ENCODE measurements at places on chromosomes 4 and X. TPM values are rescaled to one million over a fixed set of nuclear protein-coding genes. Genes with fewer than 3 reads are reported as not detected.

GRCh38 chr4:30756553-30756952 is 36.4 kb downstream of the PCDH7 start:
- no peak for DNase-seq
- H3K27ac ChIP-seq = no peak overlapping the region

- H3K27me3 ChIP-seq = no peaks in the 10 kb centered on the region
- no peak overlapping the region for H3K27ac ChIP-seq
- H3K4me1 ChIP-seq = no peaks in the 10 kb centered on the region
- no peak for DNase-seq
Measured at GRCh38 chr4:136805617-136806016, 726.7 kb downstream of the PCDH18 start.

Gene GAGE12H
- not detected for total RNA-seq

DNA sequence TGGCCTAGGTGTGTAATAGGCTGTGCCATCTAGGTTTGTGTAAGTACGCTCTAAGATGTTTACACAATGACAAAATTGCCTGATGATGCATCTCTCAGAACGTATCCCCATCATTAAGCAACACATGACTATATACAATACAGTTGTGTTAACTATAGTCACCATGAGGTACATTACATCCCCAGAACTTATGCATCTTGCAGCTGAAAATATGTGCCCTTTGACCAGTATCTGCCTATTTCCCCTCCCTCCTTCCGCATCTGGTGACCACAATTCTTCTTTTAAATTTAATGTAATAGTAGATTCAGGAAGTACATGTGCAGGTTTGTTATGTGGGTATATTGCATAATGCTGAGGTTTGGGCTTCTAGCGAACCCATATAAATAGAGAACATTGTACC is 239.8 kb upstream of the IL1RAPL1 start:
- no peak overlapping the region for H3K27ac ChIP-seq
- no peaks in the 10 kb centered on the region for H3K27me3 ChIP-seq
- H3K4me1 ChIP-seq = no peaks in the 10 kb centered on the region
- H3K4me3 ChIP-seq = no peak overlapping the region
- no peaks in the 10 kb centered on the region for H3K36me3 ChIP-seq
